ENCODE measurements at places on chromosomes 6 and 20.

DNA sequence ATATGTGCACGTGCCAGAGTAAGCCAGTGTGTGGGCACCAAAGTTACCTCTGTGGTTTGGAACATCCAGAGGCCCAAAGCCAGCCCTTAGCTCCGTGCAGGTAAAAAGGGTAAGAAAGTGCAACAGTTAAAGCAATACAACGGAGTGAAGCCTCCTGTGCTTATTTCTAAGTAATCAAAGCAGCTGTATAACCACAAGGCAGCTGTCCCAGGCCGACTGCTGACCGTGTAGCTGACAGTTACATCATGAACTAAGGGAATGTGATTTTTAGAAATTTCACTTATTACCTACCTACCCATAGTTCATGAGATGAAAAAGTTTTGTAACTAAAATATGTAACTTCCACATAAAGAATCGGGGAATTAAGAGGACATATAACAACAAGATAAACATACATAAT, 121.2 kb upstream of the QKI start:
- no peak for DNase-seq

- DNase-seq, result no peak
Observed at GRCh38 chr20:34872622-34873224, at the start of gene GGT7. Gene GGT7, minus strand, starts transcription at chr20:34872856. Its CDS starts 41 bp downstream, at chr20:34872815.

GRCh38 chr6:41164551-41165120, 1.7 kb upstream of the TREM2 start:
- DNase-seq, result no peak

DNA sequence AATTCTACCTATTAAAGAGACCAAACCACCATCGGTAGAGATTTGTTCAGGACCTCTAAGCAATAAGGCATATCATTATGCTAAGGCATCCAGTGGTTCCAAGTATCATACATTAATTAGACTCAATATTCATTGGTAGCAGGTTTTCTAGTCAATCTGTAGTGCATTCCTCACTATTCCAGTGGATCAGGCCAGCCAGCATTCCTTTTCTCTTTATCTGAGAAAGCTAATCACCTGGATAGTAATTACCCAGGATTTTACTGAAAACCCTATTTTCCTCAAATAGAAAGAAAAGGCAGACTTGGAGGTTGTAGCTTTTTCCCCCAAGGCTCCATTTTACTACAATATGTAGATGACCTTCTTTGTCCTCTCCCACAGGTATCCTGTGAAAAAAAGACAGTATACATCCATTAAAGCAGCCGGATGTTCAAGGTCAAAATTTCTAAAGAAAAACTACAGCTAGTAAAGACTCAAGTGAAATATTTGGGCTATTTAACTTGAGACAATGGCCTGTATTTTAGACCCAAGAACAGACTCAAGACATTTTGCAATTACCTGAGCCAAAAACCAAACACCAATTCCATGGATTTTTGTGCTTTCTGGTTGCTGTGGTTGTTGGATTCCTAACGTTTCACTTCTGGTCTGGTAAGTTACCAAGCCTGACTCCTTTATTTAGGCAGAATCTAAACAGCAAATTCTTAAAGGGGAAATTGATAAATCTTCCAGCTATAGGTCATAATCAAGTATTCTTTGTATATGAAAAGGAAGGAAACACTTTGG, 149.1 kb upstream of the MOCS1 start:
- no peak for DNase-seq

- DNase-seq, result peak; percentile 63
Observed at GRCh38 chr20:40565001-40565681, 123.9 kb downstream of the MAFB start.

DNA sequence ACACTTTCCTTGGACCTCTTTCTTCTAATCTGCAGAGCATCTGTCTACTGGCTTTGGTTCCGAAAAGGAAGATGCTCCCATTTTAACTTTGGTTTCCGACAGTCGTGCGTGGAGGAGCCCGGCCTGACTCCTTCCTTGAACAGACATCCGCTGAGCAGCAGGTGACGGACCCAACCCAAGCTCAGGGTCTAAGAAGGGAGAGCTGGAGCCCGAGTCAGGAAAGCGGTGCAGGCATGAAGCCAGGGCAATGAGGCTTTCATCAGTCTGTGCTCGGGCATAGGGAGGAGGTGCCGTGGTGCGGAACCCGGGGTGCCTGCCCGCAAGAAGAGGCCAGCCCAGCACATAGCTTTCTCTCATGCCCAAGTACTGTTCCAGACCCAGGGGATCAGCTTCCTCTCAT, 109.4 kb downstream of the CDH4 start:
- no peak for DNase-seq

GRCh38 chr20:13238001-13238653, 17.1 kb downstream of the ISM1 start:
- no peak for DNase-seq

DNA sequence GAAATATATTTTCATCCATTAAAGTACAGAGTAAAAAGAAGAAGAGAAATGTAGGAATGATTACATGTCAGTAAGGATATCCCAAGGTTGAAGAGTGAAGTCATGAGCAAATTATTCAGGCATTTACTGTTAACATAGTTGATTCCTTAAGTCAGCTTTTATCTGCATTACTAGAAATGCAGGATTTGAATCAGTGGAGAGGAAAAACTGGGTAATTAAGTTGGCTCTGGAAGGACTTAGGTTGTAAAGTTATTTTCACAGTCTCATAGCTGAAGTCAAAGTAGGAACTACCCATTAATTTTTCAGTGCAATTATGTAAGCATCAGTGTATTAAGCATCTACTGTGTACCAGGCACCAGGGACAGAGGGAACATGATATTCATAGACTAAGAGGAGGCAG, 7.8 kb downstream of the NAA20 start:
- DNase-seq, result peak; percentile 75

- DNase-seq, result no peak
Observed at GRCh38 chr6:16337295-16337975, 99.0 kb downstream of the GMPR start.

- DNase-seq, result no peak
Observed at GRCh38 chr6:56984361-56984760, 29.5 kb downstream of the BEND6 start.

GRCh38 chr20:49450281-49450721, 32.2 kb downstream of the KCNB1 start:
- no peak for DNase-seq

DNA sequence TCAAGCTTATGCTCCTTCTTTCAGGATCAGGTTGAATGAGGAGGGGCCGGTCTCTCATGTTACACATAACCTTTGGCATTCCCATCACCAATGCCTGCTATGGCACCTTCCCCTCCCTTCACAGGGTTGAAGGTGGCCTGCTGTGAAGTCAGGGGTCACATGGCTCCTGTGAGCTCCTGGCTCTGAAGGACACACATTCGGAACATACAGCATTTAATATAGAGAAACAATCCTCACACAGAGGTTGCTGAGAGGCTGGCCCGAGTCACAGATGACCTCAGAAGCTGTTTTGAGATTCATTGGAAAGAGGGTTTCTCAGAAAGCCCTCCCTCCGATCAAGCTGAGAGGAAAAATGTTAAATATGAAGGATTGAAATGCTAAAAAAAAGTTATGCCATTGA, 82.1 kb downstream of the PSMG4 start:
- DNase-seq, result no peak

DNA sequence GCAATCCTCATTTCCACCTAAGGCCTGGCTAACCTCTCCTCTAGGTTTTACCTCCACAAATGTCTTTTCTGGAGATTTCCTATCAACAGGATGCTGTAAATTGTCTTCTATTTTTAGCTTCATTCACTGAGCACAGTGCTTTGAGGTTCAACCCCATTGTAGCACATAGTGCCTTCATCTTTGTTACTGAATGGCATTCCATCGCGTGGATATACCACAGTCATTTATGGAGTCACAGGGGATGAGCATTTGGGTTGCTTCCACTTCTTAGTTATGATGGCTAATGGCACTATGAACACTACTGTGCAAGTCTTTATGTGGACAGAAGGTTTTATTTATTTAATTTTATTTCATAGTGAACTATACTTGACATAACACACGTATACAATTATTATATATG, 387.1 kb downstream of the SMOC2 start:
- no peak for DNase-seq

- no peak for DNase-seq
Observed at GRCh38 chr20:36821964-36822437, 48.4 kb upstream of the DSN1 start.

- peak; percentile 38 for DNase-seq
Observed at GRCh38 chr6:168641446-168641845, 200.5 kb downstream of the SMOC2 start.

GRCh38 chr6:7731294-7731693, 5.4 kb downstream of the BMP6 start:
- no peak for DNase-seq

DNA sequence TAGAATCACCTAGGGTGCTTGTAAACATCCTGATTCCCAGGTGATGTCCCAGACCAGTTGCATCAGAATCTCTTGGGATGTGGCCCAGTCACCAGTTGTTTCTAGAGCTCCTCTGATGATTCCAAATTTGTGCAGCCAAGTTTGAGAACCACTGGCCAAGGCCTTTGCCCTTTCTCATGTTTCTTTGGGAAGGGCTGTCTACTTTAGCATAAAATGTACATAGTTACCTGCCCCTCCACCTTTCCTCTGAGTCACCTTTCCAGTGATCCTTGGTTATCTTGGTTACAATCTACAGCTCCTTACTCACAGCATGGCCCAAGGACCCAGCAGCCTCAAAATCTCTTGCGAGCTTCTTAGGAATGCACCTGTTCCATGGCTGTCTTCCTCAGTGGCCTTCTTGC, 266.4 kb upstream of the PRND start:
- no peak for DNase-seq

DNA sequence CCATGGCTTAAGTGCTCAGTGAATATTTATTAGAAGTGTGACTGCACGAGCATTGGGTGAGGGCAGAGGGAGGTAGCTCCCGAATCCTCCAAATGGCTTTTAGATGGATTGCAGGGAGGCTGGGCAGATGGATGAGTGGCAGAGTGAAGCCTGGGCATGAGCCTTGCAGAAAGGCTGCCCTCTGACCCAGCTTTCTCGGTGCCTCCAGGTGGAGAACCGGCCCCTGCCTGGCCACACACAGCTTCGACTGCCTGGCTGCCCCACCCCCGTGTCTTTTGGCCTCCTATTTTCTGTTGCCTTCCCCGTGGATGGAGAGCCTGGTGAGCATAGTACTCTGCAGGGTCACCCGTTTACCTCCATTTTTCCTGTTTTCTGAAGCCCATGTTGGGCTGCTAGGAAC, 3.4 kb downstream of the VARS2 start:
- no peak for DNase-seq

DNA sequence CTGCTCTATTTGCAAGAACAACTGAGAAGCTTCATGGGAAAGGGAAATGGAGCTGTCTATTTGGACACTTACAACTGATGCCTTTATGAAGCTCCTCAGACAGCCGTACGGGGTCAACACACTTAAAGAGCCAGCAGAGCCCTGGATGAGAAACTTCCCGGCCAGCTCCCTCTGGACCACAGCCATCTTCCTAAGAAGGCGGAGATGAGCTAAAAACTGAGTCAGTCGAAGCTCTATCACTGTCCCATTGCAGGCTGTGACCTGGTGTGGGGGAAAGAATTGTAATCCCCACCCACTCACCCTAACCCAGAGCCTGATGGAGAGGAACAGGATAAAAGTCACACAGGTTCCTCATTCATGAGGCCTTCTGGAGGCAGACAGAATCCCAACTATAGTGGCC, 360.4 kb upstream of the JARID2 start:
- no peak for DNase-seq

GRCh38 chr6:138431256-138432062, 27.4 kb downstream of the HEBP2 start:
- no peak for DNase-seq

- DNase-seq, result no peak
Observed at GRCh38 chr20:63399596-63400375, 38.6 kb upstream of the CHRNA4 start.

GRCh38 chr6:3659748-3660147, 91.8 kb downstream of the PXDC1 start:
- no peak for DNase-seq

- no peak for DNase-seq
Observed at GRCh38 chr6:121344539-121344938, 10.3 kb upstream of the TBC1D32 start.

DNA sequence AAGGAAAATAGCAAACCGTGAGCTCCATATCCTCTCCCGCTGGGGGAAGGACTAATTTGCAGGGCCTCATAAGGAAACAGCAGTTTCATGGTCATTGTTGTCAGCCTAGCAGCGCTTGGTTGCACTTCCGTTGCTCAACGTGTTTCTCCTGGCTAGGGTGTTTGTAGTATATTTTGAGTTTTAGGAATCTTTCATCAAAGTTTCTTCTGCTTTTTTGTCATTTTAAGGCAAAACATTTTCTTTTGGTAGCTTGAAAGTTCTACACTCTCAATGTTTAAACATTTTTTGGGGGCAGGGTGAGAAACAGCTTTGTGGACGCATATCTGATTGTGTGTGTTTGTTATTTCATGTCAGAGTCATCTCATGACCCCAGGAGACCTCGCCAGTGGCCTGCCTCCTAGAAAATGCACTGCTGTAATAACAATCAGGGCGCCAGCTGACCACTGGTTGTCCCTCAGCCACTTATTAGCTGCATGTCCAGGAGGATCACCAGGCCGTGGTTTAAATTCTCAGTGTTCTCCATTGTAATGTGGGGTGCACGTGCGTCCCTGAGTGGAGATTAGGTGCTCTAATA, 20.6 kb downstream of the JARID2 start:
- DNase-seq, result no peak

DNA sequence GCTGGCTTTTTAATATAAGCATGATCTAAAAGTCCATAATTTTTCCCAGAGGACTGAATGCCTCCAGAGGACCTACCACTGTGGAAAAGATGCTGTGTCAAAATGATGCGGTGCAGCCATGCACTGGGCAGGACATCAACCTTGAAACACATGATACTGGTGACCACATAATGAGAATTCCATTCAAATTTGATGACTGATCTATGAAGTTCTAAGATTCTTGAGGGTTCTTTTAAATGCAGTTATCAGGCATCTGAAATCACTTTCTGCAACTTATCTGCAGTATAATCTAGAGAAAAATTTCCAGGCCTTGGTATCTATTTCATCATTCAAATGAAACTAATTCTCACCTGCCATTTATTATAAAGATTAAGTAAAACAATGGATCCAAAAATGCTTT, 15.0 kb upstream of the MARCKS start:
- DNase-seq, result no peak

GRCh38 chr6:43886067-43886461, 116.1 kb downstream of the VEGFA start:
- no peak for DNase-seq

GRCh38 chr20:32332614-32333013, 25.5 kb upstream of the ASXL1 start:
- DNase-seq, result no peak

- DNase-seq, result no peak
Observed at GRCh38 chr6:76703786-76704185, 631.3 kb upstream of the IMPG1 start.

GRCh38 chr20:53645582-53645897, 51.9 kb upstream of the ZNF217 start:
- no peak for DNase-seq

DNA sequence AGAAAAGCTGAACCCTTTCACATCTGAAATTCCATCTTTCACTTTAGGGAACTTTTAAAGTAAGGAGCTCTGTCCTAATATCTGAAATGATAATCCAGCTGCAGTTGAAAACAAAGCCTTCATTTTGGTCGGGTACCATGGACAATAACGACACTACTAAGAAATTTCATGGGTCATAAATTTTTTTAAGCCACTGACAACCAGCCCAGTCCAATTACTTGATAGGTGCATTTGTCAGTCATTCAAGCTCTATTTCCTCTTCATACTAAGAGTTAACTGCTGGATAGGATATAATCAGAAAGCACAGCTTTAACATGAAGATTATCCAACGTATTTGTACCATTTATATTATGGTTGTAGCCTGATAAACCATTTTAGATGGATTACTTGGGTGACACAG, 52.5 kb downstream of the MMUT start:
- DNase-seq, result no peak

GRCh38 chr6:28634411-28634760, 108.7 kb downstream of the GPX5 start:
- no peak for DNase-seq

All from epithelial cell of proximal tubule (primary cell).